ENCODE measurements at places on chromosomes 12 and 14. TPM values are rescaled to one million over a fixed set of nuclear protein-coding genes. Genes with fewer than 3 reads are reported as not detected.

DNA sequence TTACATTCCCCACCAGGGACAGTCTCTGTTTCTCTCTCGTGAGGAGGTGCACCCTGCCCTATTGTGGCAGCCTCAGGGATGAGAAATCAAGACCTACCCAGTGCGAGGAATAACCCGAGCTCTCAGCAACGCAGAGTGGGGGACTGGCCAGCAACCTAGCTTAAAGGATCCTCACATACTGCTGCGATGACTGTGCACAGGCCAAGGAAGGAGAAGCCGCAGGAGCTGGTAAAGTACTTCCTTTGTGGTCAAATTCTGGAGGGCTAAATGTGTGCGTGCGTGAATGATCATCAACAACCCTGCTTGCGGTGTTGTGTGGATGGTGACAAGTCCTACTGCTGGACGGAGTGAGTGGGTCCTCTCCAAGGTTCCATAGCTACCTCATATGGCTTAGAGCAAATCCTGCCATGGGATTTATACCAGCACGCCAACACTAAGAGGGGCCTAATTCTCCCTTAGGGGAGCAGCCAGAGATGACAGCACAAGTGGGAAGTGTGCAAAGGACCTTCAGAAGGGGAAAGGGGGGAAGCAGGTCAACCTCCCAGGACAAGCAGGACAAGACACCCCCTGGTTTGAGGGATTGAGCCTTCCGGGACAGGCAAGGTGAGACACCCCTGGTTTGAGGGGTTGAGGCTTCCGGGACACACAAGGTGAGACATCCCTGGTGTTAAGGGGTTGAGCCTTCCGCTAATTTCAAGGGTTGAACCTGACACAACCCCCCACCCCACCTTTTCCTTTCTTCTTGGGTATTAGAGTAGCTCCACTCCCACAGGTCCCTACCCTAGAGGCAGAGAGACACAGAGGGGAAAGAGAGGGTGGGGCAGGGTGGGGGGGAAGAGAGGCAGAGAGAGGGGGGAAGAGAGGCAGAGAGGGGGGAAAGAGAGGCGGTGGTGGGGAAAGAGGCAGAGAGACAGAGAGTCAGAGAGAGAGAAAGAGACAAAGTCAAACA lies 58.8 kb upstream of the AP4S1 start:
- DNase-seq: no peak

GRCh38 chr12:1580526-1580925 lies 13.9 kb downstream of the FBXL14 start:
- DNase-seq: no peak

- DNase-seq: no peak
Observed at GRCh38 chr12:32989705-32990104, 93.1 kb upstream of the PKP2 start.

GRCh38 chr12:76804435-76804976 lies 40.6 kb downstream of the ZDHHC17 start:
- no peak for DNase-seq

DNA sequence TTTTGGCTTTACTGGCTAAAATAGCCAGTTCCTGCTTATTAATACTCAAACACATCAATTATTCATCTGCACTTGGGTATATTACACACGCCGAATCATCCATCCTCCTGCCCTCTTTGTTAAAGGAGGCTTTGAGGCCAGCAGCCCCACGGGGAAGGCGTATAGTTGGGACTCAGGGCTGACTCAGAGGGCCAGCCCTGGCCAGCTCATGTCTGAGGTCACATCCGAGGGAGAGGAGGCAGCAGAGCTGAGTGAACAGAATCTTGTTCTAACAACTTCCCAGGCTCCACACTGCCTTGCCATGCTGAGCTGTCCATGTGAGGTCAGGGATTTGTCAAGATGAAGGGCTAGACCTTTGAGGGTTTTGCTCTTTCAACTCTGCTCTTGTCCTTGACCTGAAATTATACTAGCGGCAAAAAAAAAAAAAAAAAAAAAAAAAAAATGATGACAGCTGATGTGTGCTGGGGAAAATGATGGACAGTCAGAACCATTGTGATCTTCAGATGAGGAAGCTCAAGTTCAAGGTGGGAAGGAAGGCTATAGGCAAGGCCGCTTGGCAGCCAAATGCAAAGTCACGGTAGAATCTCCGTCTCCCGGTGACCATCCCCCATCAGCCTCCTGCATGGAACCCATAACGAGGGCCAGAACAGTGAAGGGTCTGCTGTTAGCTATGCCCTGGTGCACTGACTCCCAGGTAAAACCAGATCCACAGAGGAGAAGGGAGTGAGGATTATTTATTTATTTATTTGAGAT lies 12.5 kb upstream of the MARK3 start:
- no peak for DNase-seq

GRCh38 chr12:83040991-83041390 lies 354.3 kb downstream of the TMTC2 start:
- no peak for DNase-seq

The ACSM4 gene
- not detected for total RNA-seq

The GRIN2B gene
- total RNA-seq: 0.12 TPM

The CLEC2B gene
- 4.5 TPM for total RNA-seq

The SYNDIG1L gene
- total RNA-seq: not detected

Measured in pancreas (tissue), 10 donors.